Activated CD4-positive, CD25-positive, alpha-beta regulatory T cell (primary cell): ENCODE measurements at places on chromosomes 6 and 20.

DNA sequence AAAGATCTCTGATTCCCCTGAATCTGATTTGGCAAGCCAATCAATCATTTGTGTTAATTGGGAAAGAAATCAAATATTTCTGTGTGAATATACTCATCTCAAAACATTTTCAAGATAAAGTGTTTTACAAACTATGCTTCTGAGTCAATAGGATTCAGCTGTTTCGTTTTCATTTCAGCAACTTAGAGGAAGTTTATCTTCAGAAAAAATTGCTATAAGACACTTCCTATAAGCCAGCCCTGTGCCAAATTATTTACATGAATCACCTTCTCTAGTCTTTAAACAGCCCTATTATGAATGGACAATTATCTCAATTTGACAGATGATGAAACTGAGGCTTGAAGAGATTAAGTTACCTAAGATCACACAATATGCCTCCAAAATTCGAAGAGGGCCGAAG is 10.9 kb downstream of the DEFB129 start:
- DNase-seq = no peak

DNA sequence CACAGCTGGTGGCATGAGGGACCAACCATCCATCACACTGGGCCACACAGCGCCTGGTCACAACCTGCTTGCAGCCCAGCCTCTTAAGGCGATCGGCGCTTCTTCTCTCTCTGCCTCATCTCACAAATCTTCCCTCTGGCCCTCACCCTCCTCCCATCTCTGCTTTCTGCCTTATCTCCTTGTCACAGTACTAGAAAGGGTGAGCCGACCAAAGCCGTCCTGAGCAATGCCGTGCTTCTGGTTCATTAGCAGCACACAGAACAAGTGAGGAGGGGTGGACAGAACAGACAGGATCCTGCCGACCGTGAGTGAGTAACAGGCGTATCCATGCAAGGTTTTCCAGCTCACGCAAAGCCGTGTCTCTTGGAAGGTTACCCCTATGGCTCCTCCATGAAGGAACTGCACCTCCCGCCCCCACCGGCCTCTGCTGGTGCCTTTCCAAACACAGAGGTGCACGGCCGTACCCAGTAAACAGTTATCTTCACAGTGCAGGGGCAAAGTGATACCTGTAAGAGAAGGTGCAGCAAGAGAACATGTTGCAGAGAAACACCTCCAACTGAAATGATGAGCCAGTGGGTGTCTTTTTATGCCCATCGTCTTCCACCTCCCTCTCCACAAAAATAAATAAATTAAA is 331.7 kb downstream of the FARS2 start:
- no peak for DNase-seq

- DNase-seq = no peak
Measured at GRCh38 chr20:4764805-4765204, 43.1 kb downstream of the PRND start.

GRCh38 chr6:166306378-166307081 is 1.7 kb downstream of the PRR18 start:
- no peak for DNase-seq

- no peak for DNase-seq
Measured at GRCh38 chr6:41548098-41548840, 2.1 kb downstream of the FOXP4 start.

GRCh38 chr20:24913076-24913628 is 35.9 kb upstream of the CST7 start:
- DNase-seq = no peak

DNA sequence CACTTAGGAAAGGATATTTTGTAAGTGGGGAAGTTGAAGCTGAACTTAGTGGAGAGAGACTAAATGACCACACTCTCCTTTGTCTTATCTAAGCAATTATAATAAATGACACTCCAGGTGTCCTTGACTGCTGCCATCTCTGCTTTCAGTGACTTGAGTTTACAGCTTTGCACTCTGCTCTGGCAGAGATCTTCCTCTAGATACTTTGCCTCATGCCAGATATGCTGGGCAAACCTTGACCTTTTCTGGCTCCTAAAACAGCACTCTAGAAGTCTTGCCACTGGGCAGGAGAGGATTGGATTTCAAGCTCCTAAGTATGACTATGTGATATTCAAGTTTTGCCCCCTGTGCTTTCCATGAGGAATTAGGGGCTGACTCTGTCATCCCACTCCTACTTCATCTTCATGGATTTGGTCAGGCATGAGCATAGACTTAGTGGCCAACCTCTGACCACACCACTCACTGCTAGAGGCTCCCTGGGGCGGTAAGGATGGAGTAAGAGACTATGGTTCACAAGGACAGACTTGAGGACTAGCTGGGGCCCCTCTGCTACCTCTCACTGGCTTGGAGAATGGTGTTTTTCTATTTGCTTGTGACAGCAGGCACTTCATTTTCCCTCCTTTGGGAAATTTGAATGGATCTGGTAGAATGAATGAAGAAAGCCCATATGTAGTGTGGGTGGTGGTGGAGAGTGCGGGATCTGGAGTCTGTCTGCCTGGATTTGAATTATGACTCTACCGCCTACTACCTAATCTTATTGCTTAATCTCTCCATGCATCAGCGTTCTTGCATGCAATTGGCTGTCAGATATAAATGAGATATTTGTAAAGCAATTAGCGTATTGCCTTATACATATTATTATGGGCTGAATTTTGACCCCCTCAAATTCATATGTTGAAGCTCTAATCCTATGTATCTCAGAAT is 191.4 kb downstream of the REV3L start:
- DNase-seq = no peak

GRCh38 chr6:1700278-1700967 is 90.7 kb downstream of the FOXC1 start:
- no peak for DNase-seq

- DNase-seq = no peak
Measured at GRCh38 chr20:3226864-3227263, 12.1 kb downstream of the SLC4A11 start.

DNA sequence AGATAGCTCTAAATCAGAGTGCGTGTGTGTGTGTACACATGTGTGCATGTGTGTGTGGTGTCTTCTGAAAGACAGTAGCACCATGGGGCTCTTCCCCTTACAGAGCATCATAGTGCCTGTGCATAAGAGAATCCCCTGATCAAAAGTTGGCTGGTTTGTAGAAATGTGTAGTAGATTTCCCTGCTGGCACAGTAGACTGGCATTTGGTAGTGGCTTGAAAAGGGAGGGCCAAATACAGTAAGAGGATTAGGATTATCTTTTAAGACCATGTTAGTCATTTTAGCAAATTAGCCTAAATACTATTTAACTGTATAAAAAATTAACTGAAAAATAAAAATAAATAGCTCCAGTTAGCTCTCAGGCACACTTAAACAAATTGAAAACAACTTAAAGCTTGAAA is 112.6 kb downstream of the B3GAT2 start:
- DNase-seq = no peak

DNA sequence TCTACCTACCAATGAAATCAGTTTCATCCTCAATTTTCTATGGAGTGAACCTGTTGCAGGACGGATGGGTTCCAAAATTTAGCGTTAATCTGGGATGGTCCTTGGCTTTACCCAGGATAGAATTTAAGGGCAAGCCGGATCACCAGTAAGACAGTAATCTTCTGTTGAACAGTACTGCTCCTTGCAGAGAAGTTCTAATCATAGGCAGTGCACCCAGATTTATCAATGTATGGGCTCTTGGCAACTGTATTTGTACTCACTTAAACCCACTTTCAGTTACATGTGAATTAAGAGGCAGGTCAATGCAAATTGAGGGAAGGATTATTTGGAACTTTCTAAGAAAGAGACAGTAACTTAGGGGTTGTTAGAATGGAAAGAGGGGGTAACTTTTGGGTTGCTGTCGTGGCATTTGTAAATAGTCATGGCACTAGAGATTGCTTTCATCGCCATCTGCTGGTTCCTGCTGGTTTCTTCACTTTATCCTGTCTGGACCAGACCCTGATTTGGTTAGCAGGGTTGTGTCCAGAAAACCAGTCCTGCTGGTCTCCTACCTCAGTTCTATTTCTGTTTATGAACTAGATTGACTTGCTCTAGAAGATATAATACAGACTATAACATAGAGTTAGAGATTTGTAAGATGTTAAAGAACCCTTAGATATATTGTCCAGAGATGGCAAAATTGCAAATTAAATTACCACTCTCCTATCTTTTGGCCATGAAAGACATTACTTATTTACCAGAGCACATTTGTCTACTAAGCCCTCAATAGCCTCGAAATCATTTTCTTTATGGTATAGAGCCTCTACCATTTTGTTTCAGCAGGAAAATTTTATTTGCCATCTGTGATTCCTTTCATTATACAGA is 646.3 kb downstream of the UTRN start:
- DNase-seq = no peak

- DNase-seq = no peak
Measured at GRCh38 chr20:62313021-62313420, 10.2 kb downstream of the ADRM1 start.

- no peak for DNase-seq
Measured at GRCh38 chr20:13515796-13516558, 122.8 kb downstream of the TASP1 start.

DNA sequence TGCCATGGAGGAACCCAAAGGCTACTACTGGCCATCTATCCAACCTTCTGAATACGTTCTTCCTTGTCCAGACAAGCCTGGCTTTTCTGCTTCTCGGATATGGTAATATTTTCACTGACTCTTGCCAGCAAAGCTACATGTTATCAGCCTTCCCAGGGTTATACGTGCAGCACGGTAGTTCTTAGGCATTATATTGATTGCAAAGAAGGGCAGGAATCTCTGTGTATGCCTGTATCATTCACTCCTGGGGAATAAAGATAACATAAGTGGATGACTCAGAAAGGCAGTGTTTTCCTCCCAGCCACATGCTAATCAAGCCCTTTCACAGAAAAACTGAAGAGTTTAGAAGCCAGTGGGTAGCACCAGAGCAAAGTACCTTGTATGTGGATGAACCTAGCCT is 98.7 kb downstream of the ADGRG6 start:
- DNase-seq = no peak

DNA sequence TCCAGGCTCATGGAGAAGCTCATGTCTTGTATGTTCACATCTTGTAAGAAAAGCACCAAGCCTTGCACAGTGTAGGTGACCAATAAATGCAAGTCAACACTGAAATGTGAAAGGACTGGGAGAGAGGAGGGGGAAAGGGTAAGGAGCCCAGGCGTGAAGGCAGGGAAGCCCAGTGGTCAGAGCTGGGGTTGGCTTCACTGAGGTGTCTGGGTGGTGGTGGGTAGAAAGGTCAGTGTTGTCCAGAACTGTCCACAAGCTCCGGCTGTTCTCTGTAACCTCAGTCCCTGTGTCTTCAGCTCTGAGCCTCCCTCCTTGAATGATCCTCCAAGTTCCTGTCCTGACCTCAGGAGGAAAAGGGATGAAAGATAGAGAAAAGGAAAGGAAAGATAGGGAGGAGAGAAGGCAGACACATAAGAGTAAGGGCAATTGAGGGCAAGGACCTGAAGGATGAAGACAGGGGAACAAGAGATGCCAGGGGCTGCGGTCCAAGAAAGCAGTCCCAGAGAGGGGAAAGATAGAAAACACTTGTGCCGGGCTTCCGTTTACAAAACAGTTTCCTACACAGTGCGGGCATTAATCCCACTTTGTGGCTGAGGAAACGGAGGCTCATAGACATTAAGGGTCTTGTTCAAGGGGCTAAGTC is 2.4 kb upstream of the TNXB start:
- no peak for DNase-seq

DNA sequence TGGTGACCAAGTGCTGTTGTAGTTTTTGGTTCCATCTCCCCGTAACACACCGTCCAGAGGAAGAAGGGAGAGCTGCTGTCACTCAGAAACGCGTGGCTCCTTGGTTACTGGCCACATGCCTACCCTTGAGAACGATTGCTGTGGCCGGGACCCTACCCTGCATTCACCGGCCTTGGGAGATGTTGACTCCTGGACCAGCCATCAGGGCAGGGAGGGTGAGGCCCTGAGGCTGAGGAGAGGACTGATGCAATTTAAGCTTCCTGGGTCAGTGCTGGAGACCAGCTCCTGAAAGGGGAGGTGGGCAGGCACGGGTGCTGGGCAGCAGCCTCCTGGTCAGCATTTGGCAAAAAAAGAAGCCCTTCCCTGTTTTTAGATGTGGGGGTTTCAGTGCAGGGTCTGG is 31.5 kb downstream of the ERMARD start:
- no peak for DNase-seq

DNA sequence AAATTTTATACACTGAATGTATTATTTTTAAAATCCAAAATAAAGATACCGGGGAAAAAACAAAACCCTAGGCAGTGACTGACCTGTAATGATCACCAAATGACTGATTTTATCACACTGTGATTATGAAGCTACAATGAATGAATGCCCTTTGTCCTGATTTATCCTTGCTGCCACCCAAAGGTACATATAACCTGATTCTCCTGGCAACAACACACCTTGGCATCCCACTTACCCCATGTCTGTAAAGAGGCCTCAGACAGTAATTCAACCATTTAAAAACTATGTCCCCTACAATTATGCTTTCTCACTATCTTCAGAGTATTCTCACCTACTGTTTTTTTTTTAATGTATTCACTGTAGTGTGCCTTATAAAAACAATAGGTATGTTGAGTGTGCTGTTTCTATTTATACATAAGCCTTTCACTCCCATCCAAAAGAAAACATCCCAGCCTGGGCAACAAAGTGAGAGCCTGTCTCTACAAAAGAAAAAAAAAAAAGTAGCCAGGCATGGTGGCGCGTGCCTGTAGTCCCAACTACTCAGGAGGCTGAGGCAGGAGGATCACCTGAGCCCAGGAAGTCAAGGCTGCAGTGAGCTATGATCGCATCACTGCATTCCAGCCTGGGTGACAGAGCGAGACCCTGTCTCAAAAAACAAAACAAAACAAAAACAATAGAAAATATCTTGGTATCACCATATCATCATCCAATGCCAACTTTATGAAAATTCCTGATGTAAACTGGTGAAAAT is 21.7 kb downstream of the B4GALT5 start:
- DNase-seq = no peak

GRCh38 chr6:4801491-4802110 is 25.4 kb downstream of the CDYL start:
- no peak for DNase-seq

GRCh38 chr20:63123331-63123741 is 92.6 kb downstream of the YTHDF1 start:
- no peak for DNase-seq

DNA sequence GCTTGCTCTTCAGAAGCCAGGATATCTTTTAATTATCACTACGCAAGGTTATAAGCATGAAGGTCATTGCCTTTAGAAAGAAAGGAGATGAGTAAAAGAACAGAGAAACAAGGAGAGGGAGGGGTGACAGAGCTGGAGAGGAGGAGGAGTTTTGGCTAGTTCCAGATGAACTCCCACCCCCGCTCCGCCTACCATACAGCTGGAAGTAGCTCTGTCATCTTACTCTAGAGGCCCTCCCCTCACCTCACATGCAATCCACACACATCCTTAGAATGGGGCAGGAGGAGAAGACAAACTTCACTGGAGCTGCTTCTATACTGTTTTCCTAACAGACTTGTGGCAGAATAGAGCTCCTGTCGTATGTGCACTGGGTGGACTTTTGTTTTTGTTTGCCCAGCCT is 144.7 kb downstream of the SCML4 start:
- no peak for DNase-seq

- DNase-seq = no peak
Measured at GRCh38 chr6:34229877-34230276, 6.8 kb upstream of the HMGA1 start.

GRCh38 chr6:88631830-88632229 is 331.6 kb downstream of the RNGTT start:
- DNase-seq = no peak

GRCh38 chr6:52087498-52087999 is at the start of gene PKHD1:
PKHD1 (minus strand) TSS chr6:52087613; CDS start chr6:52084933, 2,680 bp downstream.
- DNase-seq = no peak

GRCh38 chr20:13717631-13718044 is 67.1 kb downstream of the ESF1 start:
- DNase-seq = no peak

- peak; percentile 21 for DNase-seq
Measured at GRCh38 chr6:148972481-148972880, 225.7 kb downstream of the UST start.
